Uterus (tissue), 4 donors: ENCODE measurements at places on chromosomes 16 and 17. TPM values are rescaled to one million over a fixed set of nuclear protein-coding genes. Genes with fewer than 3 reads are reported as not detected.

The KCNJ18 gene
- total RNA-seq: not detected

The PHAF1 gene
- total RNA-seq: 24.1 TPM

The MOSMO gene
- total RNA-seq: 29.5 TPM

- DNase-seq: no peak
Observed at GRCh38 chr17:28957277-28957991, 6.1 kb upstream of the PHF12 start.

GRCh38 chr17:76270127-76270592 is 5.0 kb downstream of the UBALD2 start:
- no peak for DNase-seq

GRCh38 chr17:38324772-38325171 is 19.0 kb downstream of the GPR179 start:
- DNase-seq: no peak

- DNase-seq: no peak
Observed at GRCh38 chr16:27205423-27206065, 2.2 kb downstream of the KDM8 start.

GRCh38 chr17:37463039-37463438 is 26.7 kb upstream of the DUSP14 start:
- no peak for DNase-seq

GRCh38 chr17:80471922-80472321 is 4.5 kb downstream of the NPTX1 start:
- no peak for DNase-seq
